ENCODE measurements at places on chromosomes 12 and 14.

DNA sequence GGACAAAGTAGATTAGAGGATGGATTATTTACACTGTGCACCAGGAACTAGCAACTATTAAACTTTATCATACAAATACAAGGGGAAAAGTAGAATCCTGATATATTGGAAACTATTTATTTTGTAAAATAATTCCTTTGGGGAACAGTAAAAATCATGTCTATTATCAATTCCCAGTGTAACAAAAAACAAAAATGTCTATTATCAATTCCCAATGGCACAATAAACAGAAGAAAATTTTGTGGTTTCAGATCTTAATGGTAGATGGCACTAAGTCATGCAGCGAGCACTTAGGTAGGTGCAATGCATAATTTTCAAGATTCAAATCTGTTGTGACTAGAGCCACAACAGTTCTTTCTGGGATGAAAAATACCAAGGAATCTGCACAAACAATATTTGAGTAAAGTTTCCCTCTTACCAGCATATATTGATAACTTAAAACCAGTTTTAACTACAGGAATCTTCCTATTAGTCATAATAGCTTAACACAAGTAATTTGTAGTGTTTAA lies 13.7 kb downstream of the CFL2 start:
- DNase-seq = no peak

DNA sequence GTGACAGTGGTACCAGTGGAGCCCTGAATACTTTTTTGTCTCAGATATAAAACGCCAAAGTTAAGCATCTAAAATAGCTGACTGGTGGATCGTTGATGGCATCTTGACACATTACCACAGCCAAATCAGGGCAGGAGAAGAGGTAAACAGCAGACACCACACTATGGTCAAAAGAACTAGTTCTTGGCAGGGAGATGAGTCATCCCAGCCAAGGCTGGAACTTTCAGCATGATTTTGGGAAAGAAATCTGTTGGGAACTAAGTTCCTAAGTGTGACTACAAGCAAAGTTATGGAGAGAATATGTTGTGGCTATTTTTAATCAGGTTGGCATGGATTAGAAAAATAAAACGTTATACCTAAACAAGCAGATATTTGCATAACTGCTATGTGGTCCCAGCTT lies 36.9 kb downstream of the LGR5 start:
- no peak for DNase-seq

DNA sequence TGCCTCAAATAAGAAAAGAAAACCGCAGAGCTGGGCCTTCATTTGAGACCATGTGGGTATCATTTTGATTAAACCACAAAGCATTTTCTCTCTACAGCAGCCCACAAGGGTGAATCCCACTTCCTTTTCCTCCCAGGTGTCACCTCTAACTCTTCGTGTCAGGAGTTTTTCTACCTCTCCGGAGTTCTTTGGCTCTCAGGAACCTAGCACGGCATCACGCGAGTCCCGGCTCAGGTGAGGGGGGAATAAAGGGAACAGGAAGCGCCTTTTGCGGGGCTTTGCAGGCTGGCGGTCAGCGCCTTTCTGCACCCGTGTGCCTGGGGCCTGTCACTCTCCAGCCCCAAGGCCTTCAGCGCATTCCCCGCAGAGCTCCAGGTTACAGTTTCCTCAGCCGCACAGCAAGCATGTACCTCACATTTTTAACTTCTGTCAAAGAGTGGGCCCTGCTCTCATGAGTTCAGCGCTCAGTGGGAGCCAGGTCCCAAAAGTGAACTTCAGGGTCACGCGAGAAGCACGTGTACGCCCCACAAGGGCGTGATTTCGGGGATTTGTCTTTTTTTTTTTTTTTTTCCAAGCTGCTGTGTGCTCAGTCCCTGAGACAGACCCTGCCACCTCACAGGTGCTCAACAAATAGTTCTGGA lies 740 bp upstream of the PRPF40B start:
- peak; percentile 19 for DNase-seq

DNA sequence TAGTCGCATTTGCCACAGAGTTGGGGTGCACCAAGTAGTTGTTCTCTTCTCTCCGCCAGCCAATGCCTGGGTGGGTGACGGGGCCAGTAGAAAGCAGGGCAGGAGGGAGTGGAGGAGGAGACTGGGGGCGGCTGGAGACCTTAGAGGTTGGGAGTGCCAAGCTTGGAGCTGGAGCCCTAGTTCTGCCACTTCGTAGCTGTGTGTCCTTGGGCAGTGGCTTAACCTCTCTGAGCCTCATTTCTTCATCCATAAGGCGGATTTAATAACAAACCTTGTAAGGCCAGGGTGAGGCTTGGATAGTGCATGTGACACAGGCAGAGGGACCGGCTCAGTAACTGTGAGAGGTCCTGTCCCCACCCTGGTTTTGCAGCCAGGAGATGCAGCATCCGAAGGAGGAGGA lies 81.1 kb upstream of the LHX5 start:
- DNase-seq = no peak

GRCh38 chr14:50047274-50047676 lies 69.1 kb downstream of the VCPKMT start:
- DNase-seq = no peak

GRCh38 chr14:94659256-94659655 lies 47.1 kb downstream of the SERPINA3 start:
- no peak for DNase-seq

DNA sequence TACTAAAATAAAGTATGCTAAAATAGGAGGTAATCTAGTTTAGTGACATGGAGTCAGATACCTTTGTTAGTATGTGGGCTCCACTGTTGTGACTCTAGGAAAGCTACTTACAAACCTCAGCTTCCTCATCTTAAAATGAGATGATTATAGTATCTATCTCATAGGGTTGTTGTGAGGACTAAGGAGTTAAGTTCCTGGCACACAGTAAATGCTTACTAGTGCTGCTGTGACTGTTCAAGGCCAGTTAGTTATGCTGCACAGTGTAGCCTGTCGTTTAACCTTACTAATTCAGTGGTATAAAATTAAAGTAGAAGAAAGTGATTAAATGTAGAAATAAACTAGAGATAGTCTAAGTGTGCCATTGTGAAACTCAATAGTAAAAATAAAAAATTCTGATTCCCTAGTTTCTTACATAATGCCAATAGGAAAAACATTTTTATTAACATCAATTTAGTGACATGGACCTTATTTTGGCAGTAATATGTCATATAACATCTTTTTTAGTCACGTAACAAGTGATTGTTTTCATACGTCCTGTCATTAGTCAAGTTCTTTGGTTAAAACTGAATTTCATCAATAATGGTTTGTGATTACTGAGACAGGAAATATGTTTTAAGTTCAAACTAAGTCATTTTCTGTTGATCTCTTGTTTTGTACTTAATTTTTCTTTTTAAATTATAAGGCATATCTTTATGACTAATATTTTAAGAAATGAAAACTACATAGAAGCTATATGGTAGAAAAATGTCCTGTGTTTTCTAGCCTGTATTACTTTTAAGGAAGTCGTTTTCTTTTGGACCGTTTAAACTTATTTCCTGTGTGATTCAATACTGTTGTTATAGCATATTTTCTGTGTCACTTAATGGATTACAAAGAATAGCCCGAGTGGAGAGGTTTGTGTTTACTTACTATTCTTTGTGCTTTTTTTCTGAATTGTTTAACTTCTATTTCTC lies 74.0 kb downstream of the PCNX1 start:
- DNase-seq = no peak

GRCh38 chr14:93101181-93101580 lies 14.5 kb downstream of the ITPK1 start:
- no peak for DNase-seq

DNA sequence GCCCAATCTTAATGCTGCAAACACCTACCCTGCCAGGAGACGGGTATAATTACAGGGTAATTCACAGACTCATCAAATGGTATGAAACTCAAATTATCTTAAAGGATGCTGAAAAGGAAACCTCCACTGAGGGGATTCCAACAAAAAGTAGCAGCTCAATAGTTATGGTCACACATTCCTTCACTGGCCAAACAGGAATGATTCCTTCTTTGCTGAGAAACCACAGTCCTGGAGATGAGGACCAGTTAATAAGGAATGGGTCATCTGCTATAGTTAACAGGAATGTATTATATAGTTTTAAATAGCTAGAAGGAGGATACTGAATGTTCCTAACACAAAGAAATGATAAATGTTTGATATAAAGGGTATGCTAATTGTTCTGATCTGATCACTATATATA lies 136.9 kb downstream of the STXBP6 start:
- DNase-seq = no peak

DNA sequence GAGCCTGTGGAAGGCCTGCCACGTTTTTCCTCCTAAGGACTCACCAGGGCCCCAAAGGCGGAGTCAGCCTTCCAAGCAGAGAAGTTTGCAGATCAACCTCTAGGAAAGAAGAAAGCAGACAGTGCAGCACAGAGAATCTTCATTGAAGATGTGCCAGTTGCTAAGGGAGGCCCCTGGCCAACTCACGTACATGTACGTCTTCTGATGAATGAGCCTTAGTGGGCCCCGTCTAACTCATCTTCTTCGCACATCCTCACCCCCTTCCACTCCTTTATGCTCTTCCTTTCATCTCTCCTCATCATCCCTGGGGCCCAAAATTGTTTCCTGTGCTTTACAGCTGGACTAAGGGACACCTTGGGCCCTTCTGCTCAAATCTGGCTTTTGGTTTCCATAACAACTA lies 703.0 kb upstream of the TBX3 start:
- no peak for DNase-seq

DNA sequence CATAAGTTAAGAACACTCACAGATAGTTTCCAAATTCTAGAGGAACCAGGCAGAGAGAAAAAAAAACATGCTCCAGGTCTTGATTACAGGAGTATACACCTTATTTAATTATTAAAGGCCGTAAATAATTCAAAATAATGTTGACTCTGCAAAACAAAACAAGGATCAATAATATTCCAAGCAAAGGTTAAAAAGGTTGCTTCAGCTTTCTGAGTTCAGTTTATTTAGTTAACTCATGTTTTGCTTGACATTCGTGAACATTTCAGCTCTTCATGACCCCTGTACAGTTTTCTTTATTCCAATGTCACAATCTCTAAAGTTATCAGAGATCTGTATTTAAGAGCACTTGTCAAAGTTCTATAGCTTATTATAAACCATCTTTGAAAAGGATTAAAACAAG lies 19.6 kb downstream of the KLRF2 start:
- no peak for DNase-seq

- no peak for DNase-seq
These were observed 325.3 kb downstream of the GALC start for GRCh38 chr14:87667659-87668058.

- DNase-seq = no peak
These were observed 37.9 kb upstream of the SLC38A2 start for GRCh38 chr12:46410495-46410894.

DNA sequence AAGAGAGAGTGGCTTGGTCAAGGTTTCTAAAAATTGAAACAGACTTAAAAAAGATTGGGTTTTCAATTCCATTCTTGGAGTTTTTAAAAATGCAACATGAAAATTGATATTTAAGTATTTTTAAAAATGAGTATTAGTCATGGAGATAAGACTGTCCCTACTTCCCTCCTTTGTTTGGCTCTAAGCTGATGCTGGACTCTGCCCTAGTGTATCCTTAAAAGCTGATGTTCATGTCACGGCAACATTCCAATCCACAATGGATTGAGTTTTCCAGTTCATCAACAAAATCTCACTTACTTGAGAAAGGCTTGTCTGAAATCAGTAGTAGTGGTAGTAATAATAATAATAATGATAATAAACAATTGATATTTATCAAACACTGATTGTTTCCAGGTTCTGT lies 119.0 kb upstream of the SLC38A2 start:
- DNase-seq = no peak

- no peak for DNase-seq
These were observed 9.6 kb upstream of the ENDOU start for GRCh38 chr12:47734725-47735480.

GRCh38 chr12:4145990-4146859 lies 127.3 kb upstream of the CCND2 start:
- DNase-seq = peak; percentile 55

GRCh38 chr12:64877363-64878004 lies 53.0 kb downstream of the TBC1D30 start:
- DNase-seq = no peak

DNA sequence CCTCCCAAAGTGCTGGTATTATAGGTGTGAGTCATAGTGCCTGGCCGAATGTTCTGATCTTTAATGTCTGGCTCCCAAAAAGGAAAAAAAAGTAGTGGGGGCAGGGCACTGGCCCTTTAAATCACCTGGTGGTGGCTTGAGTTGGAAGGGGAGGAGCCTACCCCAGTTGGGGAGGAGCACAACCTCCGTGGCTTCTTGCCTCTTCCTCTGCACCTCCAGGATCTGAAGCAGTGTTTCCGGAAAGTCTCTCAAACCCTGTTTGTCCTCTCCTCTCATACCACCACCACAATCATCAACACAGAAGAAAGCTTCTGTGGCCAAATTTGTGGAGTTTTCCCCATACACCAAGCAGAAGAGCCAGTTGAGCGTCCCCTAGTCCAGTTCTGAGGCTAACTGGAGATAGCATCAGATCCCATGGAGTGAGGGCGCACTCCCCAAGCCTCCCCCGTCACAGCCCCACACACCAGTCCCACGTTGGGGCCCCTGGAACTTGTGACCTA lies 24.3 kb upstream of the RCOR1 start:
- DNase-seq = no peak

DNA sequence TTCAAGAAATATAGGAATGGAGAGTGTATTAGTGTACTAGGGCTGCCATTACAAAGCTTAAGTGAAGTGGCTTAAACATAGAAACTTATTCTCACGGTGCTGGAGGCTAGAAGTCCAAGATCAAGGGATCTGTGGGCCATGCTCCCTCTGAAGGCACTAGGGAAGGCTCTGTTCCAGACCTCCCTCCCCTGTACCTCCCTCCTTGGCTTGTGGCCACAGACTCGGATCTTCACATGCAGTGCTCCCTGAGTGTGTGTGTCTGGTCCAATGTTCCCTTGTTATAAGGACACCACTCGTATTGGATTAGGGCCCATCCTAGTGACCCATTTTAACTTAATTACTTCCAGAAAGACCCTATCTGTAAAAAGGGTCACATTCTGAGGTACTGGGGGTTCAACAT lies 225.6 kb downstream of the VRK1 start:
- DNase-seq = no peak

- no peak for DNase-seq
These were observed 7.4 kb upstream of the TEX22 start for GRCh38 chr14:105390849-105391500.

GRCh38 chr14:85182282-85182681 lies 347.7 kb upstream of the FLRT2 start:
- no peak for DNase-seq

Data from stimulated activated CD4-positive, alpha-beta T cell treated with anti-CD3 and anti-CD28 coated beads, TNF-alpha, amount 100 ng/mL, for 24 hours (primary cell).